ENCODE measurements at places on chromosomes 1 and 21.

GRCh38 chr1:173082913-173083312 lies 32.2 kb upstream of the TNFSF18 start:
- DNase-seq, result no peak

DNA sequence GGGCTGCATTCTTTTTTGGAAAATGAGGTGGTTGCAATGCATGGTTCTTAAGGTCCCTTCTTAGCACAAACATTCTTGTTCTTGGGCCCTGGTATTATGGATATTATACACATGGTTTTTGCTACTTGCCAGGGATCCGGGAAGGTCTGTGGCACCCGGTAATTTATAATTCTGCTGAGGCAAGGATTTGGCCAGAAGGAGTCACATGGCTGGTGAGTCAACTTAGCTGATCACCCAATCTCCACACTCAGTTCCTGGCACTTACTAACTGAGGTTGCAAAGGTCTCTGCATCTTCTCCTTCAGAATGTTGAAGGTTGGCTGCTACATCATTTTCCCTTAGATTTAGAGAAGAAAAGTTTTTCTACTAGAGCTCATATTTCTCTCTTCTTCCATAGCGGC lies 112.5 kb downstream of the ROR1 start:
- DNase-seq, result no peak

DNA sequence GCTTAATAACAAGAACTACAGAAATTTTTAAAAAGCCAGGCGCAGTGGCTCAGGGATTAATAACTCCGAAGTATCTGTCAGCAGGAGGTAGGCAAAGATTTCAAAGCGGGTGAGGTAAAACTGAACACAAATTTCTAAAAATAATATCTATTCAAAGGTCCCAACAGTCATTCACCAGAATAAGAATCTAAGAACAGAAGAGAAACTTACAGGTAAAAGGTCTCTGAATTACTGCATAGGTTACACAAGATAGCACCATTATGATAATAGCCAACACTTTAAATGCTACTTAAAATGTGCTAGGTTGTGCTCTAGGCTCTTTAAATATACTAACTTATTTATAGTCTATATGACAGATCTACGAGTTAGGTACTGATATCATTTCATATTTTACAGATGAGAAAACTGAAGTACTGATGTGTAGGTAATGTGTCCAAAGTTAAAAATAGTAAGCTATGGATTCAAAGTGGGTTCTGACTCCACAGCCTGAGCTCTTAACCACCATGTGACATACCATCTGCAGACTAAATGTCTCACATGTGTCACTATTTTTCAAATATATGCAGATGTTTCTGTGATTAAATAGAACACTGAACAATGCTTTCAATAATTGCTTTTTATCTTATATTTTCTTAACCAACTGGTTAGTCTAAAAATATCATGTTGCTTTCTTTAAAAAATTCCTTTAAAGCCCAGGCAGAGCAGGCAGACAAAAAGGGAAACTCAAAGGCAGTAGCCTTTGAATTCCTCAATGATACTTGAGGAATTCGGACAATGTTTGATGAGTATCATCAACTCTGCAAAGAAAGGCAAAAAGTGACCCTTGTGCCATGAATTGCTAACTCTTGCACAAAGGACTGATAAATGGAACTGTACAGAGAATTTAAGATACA lies 80.5 kb upstream of the TTC39A start:
- DNase-seq, result no peak

GRCh38 chr1:32438136-32438535 lies 26.7 kb upstream of the ZBTB8B start:
- DNase-seq, result no peak

- no peak for DNase-seq
Measured at GRCh38 chr1:155004352-155005075, 1.9 kb downstream of the ZBTB7B start.

GRCh38 chr1:201881617-201882016 lies 7.1 kb upstream of the SHISA4 start:
- no peak for DNase-seq

DNA sequence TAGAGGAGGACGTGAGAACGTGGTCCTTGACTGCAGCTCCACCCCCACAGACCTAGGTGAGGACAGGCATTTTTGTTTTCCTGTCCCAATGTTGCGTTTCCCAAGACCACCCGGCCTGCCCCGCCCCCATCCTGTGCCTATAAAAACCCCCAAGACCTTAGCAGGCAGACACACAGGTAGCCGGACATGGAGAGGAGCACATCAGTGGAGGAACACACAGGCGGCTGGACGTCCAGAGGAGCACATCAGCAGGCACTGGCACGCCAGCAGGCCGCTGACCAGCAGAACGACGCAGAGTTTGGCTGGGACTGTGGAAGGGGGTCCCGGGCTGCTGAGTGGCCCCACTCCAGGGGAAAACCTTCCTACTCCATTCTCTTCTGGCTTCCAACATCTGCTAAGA lies 12.7 kb upstream of the HMGCL start:
- DNase-seq, result no peak

DNA sequence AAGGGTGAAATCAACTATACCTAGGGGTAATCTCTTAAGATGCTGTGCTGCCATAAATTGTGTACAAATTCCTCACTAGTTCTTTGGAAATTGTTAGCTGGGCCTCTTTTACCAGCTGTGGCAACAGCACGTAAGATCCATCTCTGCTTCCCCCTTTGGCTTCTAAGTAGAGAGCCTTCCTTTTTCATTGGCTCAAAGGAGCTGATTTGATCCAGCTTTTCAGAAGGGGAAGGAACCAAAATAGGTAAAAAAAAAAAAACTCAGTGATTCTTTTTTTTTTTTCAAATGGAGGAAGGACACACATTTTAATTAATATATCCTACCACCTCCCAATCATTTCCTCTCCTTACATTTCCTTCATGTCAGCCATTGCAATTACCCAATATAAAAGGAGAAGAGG lies 4.0 kb upstream of the RCAN1 start:
- no peak for DNase-seq

DNA sequence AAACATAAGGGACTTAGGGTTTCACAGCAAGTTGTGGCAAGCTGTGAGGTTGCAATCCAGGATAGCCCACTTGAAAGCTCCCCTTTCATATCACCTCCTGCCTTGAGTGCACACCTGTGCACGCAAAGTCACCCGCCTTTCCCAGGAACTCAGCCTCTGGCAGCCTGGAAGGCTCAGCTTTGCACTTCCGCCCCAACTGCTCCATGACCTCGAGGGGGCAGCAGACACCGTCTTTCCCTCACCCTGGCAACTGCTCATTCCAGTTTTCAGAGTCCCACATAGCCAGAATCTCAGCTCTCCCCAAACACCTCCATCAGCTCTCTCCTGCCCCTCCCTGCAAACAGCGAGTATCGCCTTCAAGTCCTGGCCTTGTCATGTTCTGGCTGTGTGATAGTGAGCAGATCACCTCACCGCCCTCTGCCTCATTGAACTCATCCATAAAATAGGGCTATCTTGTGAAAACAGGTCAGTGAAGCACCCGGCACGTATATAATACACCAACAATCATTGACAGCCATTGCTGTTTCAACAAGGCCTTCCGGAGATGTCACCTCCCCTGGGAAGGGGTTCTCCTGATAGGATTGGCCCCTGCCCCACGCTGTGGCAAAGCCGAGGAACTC lies 32.2 kb upstream of the EPB41 start:
- peak; percentile 77 for DNase-seq

- no peak for DNase-seq
Measured at GRCh38 chr1:2148691-2149090, 45.9 kb downstream of the FAAP20 start.

GRCh38 chr1:240314845-240315801 lies 223.4 kb downstream of the FMN2 start:
- no peak for DNase-seq

GRCh38 chr1:18612073-18612472 lies 18.6 kb upstream of the PAX7 start:
- no peak for DNase-seq

- no peak for DNase-seq
Measured at GRCh38 chr1:51555866-51556619, 37.0 kb upstream of the EPS15 start.

DNA sequence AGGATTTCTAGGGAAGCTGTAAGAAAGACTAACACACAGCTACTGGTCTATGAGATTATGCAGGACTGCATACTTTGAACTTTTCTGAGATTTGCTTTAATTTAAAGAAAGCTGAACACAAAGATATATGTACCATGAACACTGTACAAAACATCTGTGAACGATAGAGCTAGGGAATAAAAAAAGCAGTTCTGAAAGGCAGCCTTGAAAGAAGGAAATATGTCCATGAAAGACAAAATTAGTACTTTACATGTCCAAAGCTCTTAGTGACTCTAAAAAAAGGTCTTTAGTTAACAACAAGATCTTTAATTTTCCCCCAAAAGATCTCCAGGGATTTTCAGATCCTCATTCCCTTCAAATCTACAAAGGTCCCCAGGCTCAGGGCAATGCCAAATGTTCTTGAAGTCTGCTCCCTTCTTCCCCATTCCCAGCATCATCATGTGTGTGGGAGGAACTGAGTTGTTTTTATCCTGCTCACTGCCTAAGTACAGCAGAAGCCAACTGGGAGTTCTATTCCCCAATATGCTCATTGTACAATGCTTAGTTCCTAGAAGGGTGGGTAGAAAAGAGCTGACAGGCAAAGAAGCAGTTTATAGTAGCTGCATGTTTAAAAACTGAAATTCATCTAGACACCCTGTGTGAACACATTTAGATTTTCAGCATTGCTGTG lies 60.1 kb upstream of the PTCH2 start:
- DNase-seq, result no peak

GRCh38 chr1:200869753-200870391 lies 2.9 kb upstream of the GPR25 start:
- DNase-seq, result no peak

- DNase-seq, result no peak
Measured at GRCh38 chr1:198942466-198942865, 303.6 kb downstream of the PTPRC start.

DNA sequence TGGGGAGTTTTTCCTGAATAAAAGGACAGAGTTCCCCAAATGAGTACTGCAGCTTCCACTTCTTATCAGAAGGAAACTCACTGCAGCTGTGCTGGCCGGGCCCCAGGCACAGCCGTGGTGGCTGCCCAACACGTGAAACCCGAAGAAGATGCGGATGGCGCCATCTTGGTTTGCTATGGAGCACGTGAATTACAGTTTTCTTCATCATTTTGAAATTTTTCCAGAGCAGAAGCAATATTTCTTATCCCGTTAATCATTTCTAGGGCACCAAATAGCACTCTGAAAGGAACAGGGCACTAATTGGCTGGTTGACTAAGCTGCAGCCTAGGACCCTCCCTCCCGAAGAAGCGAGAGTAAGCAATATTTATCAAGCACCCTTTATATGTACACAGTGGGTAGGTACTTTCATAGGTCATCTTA lies 63.2 kb upstream of the EPS8L3 start:
- DNase-seq, result no peak

DNA sequence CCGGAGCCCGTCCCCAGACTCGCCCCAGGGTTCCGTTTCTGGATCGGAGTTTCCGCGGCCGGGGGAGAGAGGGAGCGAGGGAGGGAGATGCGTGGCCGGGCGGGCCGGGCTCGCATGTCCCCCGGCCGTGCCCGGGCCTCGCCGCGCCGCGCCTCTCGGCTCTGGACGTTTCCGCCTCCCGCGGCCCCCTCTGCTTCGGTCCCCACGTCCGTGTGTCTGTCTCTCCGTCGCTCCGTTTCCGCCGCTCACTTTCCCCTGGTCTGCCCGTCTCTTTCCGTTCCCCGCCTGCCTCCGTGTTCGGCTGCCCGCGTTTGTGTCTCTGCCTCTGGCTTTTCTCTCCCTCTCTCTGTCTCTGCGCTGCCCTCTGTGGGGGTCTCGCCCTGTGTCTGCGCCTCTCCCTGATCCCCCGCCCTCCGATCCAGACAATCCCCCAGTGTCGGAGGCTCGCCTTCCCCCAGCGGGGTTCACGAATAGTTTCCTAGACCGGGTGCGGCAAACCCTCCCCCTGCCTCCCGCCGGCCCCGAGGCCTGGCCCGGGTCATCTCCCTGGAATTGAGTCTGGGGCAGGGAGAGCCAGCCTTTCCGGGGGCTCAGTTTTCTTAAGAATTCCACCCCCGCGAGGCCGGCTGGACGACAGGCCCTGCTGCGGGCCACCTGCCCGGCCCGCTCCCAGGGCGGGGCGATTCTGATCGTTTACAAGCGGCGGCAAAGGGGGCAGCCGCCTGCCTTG lies 735 bp downstream of the NBL1 start:
- DNase-seq, result no peak

DNA sequence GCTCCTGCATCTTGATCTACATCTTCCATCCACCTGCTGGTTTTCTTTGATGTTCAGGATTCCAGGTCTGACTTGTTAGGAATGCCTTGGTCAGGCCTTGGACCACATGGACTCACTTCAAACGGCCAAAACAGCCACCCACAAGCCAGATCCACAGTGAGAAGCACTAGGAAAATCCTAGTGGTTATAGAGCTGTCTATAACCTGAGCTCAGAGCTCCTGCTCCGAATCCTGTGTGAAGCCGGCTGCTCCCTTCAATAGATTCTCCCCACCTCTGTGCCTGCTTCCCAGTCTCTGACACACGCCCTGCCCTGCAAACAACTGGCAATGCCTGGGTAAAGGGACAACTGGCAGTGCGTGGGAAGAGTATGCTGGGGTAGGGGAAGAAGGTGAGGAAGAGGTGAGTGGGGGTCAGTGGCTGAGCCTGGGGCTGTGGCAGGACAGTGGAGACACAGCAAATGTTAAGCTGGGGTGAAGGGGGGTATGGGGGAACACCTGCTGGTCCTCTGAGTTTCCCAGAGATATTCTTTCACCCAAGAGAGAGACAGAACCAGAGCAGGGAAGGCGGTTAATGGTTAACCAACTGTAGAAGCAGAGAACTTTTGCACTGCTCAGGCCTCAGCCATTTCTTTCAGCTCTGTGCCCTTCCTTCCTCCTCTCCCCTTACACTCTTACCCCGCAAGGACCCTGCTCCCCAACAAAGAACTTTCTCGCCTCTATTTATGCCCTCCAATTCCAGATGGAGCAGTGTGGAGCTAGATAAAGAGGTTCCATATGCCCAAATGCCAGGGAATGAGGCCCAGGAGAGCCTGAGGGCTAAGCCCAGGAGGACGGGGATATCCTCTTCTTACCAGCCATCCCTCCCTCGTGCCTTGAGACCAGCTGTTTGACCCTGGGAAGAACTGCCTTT lies 4.5 kb downstream of the PLXNA2 start:
- no peak for DNase-seq

- peak; percentile 56 for DNase-seq
Measured at GRCh38 chr1:48878191-48878940, 101.7 kb upstream of the BEND5 start.

- no peak for DNase-seq
Measured at GRCh38 chr1:219534991-219535390, 77.9 kb downstream of the ZC3H11B start.

GRCh38 chr1:28877132-28877781 lies 37.1 kb upstream of the EPB41 start:
- DNase-seq, result peak; percentile 50

DNA sequence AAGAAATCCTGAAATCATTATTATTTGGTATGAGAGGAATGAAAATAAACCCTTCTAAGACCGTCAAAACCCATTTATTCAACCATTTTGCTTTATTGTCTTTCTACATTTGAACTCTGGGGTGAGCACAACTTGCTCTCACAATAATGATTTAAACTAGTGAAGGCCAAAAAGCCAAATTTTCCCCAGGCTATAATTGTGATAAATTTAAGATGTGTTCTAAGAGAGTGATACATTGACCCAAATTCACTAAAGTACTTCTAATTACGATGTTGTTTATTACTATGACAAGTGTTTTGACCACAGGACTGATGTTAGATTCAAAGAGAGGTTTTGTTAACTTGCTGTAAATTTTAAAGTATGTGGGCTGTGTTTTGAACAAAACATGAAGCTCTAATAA lies 670.9 kb upstream of the NR5A2 start:
- DNase-seq, result no peak
